Activated T-helper 1 cell treated with Interleukin-2 at 50 U/mL for 16 hours (primary cell): ENCODE measurements at places on chromosomes 7 and 10.

- no peak for DNase-seq
Measured at GRCh38 chr10:32981760-32982159, 23.7 kb upstream of the ITGB1 start.

DNA sequence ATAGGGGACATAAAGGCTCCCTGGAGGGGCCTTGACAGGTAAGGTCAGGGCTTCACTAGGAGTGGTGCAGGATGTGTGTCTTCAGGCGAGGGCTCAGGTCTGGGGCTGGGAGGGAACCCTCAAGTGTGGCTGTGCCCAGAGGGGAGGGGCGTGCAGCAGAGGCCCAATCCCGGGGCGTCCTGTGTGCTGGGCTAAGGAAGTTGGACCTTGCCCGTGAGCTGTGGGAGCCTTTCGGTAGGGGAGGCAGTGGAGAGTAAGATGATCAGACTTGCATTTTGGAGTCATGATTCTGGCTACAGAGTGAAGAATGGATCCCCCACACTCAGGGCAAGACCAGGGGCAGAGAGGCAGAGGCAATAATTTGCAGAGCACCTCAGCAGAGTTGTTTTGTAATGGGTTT is 145.4 kb downstream of the BUB3 start:
- DNase-seq = no peak

GRCh38 chr7:26663874-26664273 is 200.5 kb downstream of the SKAP2 start:
- no peak for DNase-seq

DNA sequence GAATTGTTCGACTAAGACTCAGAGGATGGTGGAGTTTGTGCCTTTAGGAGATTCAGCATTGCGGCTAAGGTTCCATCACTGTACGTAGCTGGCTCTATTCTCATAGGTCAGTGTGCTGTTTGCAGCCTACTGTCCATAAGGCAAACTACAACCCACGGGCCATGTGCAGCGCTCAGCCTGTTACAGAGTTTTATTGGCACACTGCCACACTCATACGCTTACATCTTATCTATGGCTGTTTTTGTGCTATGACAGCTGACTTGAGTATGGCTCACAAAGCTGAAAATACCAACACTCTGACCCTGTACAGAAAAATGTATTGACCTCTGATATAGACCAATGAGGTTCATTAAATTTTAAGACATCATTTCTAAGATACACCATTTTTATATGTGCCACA is 114.5 kb downstream of the ARID5B start:
- DNase-seq = no peak

DNA sequence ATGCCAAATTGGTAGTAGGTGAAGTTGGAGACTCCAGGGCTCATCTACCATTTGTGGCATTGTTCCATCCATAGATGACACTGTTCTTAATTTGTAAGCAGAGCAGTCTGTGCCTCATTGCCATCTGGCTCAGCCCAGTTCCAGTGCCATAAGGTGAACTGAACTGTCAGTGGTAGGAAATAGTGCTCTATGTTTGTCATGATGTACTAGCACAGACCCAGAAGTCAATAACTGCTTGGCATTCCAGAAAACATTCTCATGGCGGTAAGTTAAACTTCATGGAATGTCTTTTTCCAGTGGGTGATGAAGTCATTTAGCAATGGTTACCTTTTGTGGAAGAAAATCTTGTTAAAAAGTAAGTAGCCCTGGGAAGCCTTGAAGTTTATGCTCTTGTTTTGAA is 302.7 kb downstream of the SUGCT start:
- DNase-seq = no peak

- DNase-seq = no peak
Measured at GRCh38 chr7:7177044-7177517, 5.3 kb upstream of the C1GALT1 start.

DNA sequence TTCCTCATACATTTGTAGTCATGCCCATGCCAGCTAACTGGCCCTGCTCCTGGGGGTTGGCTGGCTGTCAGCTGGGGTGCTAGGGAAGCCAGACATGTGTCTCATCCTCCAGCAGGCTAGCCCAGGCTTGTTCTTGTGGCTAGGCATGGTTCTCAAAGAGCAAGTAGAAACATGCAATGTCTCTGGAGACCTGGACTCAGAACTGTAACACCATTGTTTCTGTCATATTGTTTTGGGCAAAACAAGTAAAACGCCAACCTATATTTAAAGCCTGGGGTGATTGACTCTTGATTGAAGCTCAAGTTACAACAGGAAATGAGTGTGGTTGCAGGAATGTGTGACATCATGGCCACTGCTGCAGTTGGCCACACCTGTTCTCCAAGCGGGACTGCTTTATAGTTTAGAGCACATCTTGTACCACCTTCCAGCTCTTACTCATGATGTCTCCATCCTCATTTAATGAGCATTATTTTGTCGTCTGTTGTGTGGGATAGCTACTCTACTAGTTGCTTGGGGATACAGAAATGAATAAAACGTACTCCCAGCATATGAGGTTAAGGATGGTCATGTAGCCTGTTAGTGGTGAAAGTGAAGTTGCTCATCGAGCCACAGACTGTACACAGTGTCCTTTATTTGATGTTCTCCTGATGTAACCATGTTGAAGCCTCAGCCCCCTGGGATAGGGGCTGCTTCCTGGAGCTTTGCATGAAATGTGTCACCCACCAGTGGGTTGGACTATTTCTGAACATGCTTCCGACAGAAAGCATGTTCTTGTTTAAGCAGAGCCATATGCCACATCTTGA is 168.4 kb downstream of the SORCS3 start:
- no peak for DNase-seq

GRCh38 chr10:58030208-58030607 is 237.5 kb downstream of the IPMK start:
- no peak for DNase-seq

DNA sequence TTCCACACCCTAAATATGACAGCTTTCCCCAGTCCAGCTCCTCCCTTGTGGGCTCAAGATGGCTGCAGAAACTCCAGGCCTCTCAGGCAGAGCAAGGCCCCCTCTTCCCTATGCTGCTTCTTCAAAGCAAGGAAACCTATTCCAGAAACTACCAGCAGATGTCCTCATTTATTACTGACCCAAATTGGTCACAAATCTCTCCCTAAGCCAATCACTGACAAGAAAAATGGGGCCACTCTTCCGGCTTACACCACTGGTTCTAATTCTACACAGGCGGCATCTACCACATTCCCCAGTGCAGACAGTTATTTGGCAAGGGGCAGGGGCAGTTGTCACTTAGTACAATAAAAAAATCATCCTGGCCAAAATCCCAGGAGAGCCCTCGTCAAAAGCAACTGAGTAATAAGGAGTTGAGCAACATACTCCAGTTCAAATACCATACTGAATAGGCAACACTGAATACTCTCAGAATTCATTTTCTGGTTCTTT is 150.4 kb downstream of the SFMBT2 start:
- DNase-seq = no peak

- DNase-seq = no peak
Measured at GRCh38 chr10:88249450-88249849, 333.7 kb downstream of the RNLS start.

DNA sequence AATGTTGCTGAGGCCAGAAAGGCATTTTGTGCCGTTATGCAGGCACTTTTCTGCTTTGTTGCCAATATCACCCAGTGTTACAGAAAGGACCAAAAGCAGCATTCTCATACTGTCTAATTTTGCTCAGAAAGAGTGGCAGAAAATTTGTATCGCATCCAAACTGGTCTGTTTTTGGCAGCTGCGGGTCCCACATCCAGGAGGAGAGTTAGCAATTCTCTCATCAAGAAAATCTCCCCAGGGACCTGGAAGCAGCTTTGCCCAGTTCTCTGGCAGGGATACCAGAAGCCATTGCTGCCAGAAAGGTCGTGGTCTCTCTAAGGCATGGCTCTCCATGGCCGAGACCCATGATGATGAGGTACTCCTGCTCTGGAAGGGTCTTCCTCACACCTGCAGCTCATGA is 489.2 kb upstream of the ZMIZ1 start:
- no peak for DNase-seq

DNA sequence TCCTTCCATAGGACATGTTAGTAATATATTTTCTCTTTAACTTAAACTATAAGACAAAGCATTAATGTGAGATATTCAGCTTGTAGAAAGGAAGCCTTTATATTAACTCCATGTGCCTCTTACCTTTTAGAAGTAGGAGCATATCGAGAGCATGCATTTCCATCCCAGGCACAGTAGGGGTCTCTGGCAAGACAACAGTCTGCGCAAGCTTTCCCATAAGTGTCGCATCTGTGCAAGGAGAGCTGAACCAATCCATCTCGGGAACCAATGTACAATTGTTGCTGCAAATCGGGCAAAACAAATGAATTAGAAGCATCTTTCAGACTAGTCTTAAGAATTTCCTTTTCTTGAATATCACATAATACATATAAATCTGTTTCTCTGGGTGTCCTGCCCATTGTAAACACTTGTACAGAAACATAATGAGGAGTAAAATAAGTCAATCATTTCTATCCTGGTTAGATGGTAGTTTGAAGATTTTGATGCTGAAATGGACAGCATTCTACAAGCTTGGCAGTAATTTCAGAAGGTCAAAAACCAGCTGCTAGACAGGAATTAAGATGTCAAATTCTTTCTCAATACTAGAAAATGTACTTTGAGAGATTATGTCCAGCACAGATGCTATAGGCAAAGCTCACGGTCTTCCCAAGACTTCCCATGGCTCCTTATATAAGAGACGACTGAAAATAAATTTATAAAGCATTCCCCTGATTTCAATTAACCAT is 171.8 kb downstream of the SEMA3D start:
- DNase-seq = no peak

DNA sequence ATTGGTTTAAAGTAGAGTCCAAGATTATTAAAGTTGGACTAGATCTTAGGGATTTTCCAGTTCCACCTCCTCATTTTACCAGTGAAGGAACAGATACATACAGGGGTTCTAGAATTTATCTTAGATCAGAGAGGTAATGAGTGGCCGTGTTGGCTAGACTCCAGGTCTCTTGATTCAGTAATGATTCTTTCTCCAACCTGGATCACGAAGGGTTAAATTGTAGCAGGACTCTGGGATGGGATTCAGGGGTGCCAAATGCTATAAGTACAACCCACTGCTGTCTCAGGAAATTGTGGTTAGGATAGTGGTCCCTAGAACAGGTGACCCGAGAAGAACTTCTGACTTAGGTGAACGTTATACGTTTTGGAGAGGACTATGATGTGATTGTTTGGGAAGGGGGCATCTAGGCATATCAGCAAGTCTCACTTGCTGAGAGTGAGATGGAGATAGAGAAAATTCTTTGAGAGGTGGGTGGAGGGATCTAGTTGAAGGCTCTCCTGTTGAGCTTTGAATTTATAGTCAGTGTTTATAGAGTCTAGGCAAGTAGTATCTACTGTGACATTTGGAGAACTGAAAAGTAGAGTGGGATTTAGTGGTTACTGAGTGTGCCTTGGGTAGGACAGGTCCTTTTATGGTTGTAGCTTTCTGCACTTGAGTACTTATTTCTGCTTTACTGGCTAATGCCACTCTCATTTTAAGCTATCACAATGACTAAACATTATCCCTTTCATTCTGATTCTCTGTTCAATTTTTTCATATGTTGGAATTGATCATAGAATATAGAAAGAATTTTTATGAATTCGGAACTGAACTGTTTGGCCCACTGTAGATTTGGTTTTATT is 58.3 kb downstream of the ST7 start:
- no peak for DNase-seq

DNA sequence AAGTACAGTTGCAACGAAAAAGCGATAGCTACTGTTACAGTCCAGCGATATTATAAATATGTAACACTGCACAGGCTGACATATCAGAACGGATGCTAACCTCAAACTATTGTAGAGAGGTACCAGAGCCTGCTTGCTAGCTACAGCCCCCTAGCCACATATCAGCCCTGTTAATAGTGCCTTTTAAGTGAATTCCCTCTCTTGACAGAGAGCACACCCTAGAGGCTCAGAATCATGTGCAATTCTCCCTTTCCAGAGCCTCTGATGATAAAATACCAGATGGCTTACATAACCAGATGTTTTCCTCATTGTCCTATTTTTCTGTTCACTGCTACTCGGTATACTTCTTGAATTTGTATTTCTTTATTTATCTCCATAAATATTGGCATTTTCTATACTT is 960.7 kb upstream of the CELF2 start:
- no peak for DNase-seq

GRCh38 chr7:25596443-25596842 is 368.2 kb upstream of the NPVF start:
- DNase-seq = no peak

DNA sequence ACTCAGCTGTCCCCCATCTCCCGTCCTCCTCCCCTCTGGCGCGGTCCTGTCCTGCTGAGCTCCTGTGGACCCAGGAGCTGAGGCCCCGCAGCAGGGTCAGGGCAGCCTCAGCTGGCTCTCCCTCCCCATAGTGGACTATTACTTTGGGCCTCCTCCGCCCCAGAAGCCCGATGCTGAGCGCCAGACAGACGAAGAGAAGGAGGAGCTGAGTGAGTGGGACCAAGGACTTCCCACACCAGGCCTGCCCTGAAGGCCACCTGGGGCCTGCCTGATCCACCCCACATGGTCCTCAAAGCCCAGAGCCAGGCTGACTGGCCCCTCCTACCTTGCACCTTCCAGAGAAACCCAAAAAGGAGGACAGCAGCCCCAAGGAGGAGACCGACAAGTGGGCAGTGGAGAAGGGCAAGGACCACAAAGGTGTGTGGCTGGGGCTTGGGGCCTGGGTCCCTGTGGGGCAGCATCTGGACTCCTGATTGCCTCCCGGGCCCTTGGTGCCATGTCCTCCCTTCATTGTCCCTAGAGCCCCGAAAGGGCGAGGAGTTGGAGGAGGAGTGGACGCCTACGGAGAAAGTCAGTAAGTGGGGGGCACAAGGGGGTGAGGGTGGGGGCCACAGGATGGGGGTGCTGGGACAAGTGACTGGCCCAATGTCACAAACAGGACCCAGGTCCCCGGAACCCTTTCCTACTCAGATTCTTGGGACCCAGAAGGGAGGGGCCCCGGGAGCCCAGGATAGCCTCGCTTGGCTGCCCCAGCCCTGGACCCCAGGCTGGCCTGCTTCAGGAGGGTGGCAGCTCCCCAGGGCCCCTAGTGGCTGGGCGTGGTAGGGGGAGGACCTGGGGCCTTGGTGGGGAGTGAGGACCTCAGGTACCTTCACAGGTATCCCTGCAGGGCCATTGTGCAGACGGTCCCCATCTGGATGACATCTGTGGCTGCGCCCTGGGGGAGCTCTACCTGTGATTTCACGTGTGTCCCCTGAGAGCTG is 4.9 kb downstream of the AEBP1 start:
- no peak for DNase-seq

GRCh38 chr10:114911052-114911711 is 26.8 kb upstream of the TRUB1 start:
- no peak for DNase-seq

DNA sequence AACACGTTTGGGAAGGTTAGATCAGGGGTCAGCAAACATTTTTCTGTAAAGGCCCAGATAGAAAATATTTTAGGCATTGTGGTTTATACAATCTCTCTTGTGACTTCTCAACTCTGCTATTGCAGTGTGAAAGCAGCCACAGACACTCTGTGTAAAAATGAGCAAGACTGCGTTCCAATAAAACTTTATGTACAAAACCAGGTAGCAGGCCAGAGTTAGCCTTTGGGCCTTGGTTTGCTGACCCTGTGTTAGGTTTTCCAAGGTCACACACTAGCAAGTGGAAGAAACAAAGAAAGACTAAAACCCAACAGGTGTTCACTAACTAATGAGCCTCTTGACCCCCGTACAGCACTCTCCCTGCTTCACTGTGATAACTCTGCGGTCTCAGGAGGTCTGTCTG is 14.9 kb upstream of the PAXIP1 start:
- no peak for DNase-seq

- no peak for DNase-seq
Measured at GRCh38 chr7:33517191-33517590, 387.8 kb downstream of the BBS9 start.
